Stimulated activated naive CD4-positive, alpha-beta T cell treated with Interleukin-2 at 50 U/mL for 16 hours (primary cell): ENCODE measurements at places on chromosomes 2 and 18.

DNA sequence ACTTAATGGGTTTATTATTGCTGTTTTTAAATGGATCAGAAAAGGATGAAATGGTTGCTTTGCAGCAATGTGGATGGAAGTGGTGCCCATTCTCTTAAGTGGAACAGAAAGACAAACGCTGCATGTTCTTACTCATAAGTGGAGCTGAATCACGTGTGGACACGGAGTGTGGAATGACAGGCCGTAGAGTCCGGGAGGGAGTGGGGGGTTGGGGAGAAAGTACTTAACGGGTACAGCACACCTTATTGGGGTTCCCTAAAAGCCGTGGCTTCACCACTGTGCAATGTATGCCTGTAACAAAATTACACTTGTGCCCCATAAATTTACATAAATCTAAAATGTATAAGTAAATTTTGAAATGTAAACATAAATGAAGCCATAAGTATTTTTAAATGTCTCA, 64.0 kb upstream of the CTDP1 start:
- DNase-seq = no peak

DNA sequence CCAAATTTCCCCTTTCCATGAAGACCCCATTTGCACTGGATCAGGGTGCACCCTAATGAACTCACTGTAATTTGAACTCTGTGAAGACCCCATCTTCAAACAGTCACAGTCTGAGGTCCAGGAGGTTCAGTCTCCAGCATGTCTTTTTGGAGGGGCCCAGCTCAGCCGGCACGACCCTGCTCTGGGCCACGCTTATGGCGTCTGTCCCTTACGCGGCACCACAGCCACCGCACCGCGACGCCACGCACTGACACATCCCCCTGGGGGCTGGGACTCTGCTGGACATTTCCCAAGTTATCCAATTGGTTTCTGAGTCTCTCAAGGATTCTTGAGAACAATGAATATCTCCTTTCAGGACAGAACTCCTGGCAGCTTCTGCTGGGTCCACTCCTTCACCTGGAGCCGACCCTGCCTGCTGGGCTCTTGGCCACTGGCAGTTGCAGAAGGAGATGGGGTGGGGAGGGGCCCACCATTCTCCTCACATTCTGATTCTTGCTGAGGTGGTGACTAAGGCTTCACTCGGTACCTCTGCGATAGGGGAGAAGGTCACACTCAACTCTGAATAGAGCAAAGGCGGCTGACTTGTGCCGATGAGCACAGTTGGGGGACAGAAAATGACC, 124.0 kb downstream of the RTP5 start:
- no peak for DNase-seq

DNA sequence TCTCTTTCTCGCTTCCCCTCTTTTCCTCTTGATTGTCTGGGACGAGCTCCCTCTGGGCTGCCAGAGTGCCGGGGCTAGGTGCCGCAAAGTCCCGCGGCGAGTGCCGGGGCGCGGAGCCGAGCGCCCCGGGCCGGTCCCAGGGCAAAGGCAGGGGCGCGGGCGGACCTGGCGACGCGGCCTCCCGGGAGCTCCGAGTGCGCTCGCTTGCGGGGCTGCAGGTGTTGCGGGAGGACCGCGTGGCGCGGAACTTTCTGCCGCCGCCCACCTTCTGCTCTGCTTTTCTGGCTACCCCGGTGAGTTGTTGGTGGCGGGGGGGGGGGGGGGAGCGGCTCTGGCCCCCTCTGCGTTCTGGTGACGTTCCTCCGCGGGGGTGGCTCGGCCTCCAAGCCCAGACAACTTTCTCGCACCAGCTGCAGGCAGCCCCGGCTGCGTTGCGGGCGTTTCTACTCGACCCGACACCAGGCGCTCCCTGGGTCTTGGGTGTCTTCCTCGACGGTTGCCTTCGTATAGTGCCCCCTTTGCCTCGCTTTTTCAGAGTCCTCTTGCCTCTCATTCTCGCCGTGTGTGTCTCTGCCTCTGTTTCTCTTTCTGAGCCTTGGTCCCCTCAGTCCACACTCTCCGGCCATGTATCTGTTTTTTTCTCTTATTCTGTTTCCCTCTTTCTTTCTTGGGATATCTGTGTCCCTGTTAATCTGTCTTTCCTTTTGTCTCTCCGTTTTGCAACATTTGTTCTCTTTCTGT, 759 bp downstream of the GALNT13 start:
- DNase-seq = no peak

- DNase-seq = peak; percentile 66
These were observed 33.8 kb downstream of the TOGARAM2 start for GRCh38 chr2:29014811-29015421.

DNA sequence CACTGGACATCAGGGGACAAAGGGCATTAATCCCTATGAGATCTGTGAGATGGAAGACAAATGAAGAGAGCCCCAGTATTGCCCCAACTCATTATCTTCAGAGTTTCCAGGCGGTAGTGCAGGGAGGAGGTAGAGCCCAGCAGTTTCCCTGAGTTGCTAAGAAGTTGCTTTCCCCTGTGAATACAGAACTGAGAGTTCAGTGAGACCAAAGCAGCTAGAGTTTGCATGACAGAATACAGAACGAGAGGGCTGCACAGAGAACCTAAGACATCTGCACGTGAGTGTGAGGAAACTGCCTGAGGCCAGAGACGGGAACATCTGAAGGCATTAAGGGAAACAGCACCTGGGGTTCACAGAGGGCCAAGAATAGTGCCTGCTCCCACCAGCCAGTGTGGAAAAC, 18.1 kb upstream of the PGAP1 start:
- no peak for DNase-seq

GRCh38 chr2:186308347-186308746, 177.7 kb upstream of the ZC3H15 start:
- DNase-seq = no peak

DNA sequence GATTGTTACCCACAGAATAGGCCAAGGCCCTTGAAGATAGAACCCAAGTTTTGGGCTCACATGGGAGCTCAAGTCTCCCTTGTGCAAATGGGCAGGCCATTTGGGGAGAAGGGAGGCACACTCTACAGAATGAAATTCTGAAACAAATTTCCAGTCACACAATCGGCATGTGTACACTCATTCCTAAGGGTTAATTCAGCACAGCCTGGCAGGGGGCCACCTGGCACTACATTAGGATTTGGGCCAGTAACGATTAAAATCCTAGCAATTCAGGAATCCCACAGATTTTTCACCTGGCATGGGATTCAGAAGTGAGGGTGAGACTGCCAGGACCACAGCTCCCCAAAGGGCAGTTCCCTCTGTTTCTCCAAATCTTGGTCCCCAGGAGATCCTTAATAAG, 46.4 kb downstream of the BMP10 start:
- no peak for DNase-seq

DNA sequence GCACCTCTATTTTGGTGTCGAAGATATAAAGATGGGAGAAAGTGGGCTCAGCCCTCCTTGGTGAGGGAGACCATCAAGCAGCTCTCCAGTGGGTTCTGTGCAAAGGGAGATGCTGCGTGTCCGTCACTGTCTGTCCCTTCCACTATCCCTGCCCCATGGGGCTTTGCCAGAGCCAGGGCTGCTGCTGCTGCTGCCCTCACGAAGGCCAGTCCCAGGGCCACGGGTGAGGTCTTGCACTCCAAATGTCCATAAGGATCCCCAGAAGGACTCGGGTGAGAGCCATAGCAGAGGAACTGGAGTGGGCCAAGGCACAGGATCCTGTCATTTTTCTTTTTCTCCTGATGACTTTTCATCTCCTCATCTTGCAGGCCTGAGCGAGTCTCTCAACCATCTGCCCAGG, 3.7 kb upstream of the DIPK1C start:
- DNase-seq = no peak

GRCh38 chr2:238005528-238005927, 38.7 kb downstream of the UBE2F start:
- no peak for DNase-seq

- no peak for DNase-seq
These were observed 23.7 kb upstream of the ACKR3 start for GRCh38 chr2:236545814-236546480.

DNA sequence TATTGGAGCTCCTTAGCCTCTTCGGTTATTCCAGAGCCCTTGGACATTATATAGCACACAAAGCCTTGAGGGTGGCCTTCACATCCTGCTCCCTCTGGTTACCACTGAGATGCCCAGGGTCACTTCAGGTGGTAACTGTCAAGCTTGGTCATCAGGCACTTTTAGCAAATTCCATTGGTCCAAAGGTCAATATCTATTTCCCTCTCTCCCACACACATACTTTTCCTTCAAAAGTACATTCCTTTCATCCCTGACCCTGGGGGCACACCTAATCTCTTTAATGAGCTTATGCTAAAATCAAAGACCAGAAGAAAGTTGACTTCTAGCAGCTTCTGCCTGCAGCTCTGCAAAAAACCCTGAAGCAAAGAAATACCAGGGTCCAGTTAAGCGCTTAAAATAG, 172.0 kb upstream of the NRP2 start:
- DNase-seq = no peak

- DNase-seq = no peak
These were observed 114.4 kb upstream of the CHRNA1 start for GRCh38 chr2:174878537-174879147.

DNA sequence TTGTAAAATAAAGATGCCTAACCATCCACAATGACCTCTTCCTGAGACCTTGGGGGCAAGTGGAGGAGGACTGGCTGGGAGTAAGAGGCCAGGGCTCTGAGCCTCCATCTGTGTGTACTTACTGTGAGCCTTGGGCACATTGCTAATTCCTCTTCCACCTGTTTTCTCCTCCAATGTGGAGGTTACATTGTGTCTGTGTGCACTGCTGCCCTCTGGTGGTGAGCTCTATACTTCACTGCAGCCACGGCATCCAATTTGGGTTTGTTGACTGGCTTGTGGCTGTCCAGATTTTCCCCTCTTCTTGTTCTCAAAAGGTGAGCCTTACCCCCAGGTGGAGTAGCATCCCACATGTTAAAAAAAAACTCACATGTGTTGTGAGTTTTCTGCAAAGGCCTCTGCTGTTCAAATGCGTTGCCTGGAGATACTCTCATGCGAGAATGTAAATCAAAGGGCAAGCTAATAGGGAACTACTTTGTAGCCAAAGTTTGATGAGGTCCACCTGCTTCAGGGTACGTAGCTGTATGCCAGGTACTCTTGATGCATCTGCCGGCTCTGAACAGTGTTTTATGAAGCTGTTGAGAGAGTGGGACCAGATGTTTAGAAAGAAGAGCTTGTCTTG, 80.8 kb downstream of the APOB start:
- peak; percentile 56 for DNase-seq

GRCh38 chr2:232261776-232262175, 116.8 kb upstream of the ALPP start:
- DNase-seq = no peak

DNA sequence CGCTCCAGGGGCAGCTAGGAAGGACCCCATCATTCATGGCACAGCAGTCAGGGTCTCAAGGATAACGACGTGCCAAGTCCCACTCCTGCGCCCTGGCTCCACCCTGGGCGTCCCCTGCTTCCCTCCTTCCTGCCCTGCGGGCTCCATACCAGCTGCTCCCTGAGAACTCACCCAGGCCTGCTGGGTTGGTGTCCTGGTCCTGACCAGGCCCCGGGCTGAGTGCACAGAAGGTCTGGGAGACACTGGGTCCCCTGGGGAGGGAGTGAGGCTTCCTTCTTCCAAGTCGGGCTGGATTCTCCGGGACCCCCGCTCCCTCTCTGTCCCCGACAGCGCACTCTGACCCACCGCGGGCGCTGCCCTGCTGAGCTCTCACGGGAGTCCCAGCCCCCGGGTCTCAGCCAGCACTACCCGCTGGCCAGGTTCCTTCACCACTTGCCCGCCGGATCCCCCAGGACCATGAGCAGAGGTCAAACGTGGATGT, 160.2 kb downstream of the PXDN start:
- no peak for DNase-seq

- DNase-seq = no peak
These were observed 3.1 kb downstream of the SMYD5 start for GRCh38 chr2:73217160-73217559.

DNA sequence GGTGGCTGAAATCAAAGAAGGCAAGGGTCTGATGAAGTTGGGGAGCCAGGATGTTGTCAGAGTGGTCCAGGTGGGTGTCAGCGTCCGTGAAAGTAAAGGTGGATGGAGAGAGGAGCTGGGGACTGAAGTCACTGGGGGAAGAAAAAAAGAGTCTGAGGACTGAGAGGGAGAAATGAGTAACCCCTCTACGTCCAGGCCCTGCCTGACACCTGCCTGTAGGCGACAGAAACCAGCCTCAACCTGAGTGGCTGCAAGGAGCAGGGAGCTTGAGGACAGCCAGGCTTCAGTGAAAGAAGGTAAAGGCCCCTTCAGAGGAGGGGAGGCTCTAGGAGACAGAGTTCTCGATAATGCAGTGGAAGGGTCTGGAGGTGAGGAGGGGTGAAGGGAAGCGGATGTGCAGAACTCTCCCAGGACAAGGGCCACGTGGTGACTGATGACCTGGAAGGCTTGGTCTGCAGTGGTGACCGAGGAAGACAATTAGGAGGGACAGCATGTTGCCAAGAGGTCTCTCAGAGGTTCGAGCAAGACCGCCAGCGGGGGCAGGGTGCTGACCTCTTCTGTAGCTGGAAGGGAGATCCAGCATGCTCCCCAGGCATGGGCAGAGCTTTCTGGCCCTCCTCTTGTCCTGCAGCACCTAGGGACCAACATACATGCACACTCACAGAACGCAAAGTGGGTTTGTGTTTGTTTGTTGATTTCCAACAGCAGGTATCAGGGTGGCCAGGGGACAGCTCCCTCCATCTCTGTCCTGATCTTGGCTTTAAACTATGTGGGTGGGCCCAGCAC, 86.6 kb upstream of the TMEM247 start:
- DNase-seq = no peak

GRCh38 chr18:67805261-67805660, 288.7 kb upstream of the DSEL start:
- DNase-seq = no peak

DNA sequence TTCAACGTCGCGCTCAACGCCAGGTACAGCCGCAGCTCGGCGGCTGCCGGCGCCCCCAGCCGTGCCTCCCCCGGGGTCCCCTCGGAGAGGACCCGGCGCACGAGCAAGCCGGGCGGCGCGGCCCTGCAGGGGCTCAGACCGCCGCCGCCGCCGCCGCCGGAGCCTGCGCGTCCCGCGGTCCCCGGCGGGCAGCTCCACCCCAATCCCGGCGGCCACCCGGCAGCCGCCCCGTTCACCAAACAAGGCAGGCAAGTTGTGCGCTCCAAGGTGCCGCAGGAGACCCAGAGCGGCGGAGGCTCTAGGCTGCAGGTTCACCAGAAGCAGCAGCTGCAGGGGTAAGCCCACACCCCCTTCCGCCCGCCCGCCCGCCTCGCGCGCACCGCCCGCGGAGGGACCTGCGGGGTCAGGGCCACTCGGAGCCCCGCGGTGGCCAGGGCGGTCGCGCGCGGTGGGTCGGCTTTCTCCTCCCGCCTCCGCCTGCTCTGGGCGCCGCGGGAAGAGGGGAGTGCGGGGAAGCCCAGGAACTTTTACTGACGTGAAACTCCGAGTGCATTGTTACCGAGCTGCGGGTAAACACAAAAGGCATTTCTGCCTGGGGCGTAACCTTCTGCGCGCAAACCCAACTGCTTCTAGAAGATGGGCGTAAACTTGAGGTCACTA, 861 bp downstream of the LTBP1 start:
- DNase-seq = peak; percentile 14

- no peak for DNase-seq
These were observed 127.8 kb downstream of the COPS8 start for GRCh38 chr2:237213315-237214022.

- no peak for DNase-seq
These were observed 82.7 kb downstream of the ORC4 start for GRCh38 chr2:147937744-147938349.
